GM12891 (cell line): ENCODE measurements at places on chromosomes 5 and 9.

DNA sequence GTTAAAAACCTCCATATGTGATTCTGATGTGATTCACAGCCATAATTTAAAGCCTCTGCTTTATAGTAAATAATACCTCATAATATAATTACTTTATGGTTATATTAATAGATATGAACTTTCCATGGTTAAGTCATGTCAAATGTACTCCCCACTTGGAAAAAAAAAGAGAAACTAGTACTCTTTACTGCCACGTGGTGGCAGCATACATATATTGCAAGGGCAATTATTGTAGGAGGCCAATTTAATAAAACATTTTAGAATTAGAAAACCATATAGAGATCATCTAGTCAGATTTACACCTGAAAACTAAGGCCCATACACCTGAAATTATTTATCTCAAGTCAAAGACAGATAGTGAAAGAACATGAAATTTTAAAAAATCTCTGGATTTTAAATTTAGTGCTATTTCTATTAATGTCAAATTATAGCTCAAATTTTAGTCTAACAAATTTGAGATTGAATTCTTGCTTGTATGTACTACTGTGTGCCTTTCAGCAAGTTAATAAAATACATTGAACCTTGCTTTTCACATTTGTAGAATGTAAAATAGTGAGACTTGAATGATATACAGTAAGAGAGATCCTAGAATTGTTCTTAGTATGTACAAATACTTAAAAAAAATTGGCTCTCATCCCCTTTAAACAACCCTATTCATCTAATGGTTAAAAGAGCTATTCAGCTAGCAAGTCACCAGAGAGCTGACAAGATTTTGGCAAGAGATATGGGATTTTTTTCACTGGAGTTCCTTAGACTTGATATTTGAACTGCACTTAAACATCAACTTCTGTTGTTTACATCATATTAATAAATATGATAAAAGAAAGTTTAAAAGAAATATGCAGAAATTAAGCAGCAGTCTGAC is 603.8 kb downstream of the TLE4 start:
- DNase-seq: no peak

GRCh38 chr5:170228762-170229435 is 3.9 kb upstream of the C5orf58 start:
- DNase-seq: no peak

- DNase-seq: no peak
Observed at GRCh38 chr9:134271338-134272301, 54.6 kb upstream of the RXRA start.

GRCh38 chr5:160937570-160937969 is 85.6 kb upstream of the ATP10B start:
- DNase-seq: no peak

- DNase-seq: no peak
Observed at GRCh38 chr5:93477816-93478215, 103.2 kb downstream of the NR2F1-AS1 start.

DNA sequence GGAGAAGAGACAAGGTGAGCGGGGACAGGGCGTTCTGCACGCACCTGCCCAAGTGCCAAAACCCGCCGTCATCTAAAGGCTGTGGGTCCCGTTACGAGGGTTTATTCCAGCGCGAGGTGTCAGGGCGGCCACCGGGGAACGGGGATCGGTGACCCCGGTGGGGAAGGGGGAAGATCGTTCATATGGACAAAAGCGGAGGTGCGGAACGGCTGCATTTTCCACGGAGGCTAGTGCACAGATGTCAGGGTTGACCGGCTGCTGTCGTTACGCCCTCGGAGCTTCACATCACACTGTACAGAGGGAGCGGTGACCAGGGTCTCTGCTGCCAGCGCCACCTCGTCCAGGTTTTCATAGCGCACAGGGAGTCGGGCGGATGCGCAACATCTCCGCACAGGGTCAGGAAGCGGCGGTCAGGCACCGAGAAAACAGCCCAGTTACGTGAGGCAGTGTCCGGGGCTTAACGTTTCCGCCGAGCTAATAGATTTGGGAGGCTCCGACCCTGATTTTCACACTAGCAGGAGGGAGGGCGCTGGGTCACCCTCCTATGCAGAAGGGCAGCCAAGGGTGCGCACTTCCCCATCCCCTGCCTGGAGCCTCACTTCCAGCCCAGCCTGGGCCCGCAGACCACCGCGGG is 13.5 kb downstream of the BTNL9 start:
- DNase-seq: no peak

DNA sequence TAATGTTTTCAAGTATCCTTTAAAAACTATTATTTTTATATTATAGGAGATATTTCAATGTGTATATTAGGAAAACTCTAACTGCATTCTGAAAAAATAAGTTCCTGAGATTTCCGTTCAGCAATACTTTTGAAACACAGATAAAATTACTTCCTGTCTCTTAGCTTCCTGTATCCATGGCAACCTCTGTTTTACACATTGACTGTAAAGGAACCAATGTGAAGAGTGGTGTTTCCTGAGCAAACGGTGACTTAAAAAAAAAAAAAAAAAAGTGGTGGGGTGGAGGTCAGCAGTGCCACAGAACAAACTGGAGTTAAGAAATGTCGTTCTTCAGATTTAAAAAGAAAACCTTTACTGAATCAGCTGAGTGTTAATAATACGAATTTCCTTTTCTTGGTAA is at the start of gene LRRC70:
TSS of gene LRRC70 (plus strand) at position 280 of the 400 bp plus-strand sequence. CDS start 620 bp downstream, outside the sequence.
- peak; percentile 9 for DNase-seq

DNA sequence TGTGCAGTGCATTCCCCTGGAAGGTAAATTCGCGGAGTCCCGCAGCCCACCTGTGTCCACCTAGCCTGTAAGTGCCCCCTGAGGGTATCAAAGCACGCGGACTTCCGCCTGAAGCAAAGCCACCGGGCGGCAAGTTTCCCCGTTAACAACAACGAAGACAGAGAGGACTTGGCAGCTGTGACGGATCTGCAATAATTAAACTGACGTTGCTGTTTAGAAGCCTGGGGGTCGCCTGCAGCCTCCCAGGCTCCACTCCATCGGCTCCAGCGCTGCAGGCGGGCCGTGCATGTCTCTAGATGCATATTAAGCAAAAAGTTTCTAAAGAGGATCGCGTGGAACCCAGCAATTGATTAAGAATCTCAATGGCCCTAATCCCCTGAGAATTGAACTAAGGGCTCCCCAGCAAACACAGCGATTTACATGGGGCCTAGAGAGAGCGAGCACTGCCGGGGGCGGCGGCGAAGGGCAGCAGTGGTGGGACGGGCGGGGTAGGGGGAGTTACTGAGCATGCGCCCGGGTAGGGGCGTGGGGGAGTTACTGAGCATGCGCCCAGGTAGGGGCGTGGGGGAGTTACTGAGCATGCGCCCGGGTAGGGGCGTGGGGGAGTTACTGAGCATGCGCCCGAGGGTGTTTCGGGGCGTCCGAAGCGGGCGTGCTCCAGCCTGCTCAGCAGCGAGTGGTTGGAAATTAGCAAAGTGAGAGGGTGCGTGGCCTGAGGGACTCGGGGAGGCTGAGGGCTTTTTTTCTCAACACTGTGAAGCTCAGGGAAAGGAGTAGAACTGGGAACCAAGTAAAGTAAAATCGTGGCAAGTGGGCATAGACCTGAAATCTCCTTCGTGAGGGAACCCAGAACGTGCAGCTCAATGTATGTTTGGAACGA is 255.2 kb downstream of the DOCK8 start:
- peak; percentile 66 for DNase-seq

GRCh38 chr5:72658761-72659540 is 151.7 kb upstream of the ZNF366 start:
- DNase-seq: no peak

- no peak for DNase-seq
Observed at GRCh38 chr5:122099060-122099790, 21.2 kb upstream of the LOX start.

DNA sequence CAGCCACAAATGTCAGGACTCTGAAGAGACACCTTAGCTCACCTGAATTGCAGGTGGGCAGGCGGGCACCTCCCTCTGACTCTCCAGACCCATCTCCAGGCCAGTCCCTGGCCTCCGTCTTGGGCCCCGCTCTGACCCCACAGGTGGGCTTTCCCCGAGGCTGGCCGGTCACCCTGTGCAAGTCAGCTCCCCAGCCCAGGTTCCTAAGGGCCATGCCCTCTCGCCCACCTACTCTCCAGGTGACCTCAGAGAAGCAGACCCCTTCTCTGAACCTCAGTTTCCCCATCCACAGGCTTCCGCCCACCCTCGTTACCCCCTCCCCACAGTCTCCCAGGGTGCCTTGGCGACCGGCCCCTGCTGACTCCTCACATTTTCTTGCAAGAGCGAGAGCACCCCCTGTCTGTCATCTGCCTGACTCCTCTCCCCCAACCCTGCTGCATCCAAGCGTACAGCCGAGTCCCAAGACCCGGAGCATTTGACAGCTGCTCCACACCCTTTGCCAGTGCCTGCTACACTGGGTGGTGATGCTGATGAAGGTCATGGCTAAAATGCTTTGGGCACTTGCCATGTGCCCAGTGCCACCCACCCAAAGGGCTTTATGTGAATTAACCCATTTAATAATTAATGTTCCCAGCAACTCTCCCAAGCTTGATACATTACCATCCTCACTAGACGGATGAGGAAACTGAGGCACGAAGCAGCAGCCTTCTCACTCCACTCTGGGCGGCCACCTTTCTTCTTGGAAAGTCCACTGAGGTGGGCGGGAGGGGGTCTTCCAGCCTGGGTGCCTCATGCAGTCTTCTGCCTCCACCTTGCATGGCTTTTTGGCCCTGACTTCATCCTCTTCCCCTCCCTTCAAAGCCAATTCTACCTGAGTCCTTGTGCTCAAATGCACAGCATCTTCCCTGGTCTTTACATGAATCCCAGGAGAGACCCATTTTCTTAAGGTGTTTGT is 51.1 kb upstream of the ORM1 start:
- DNase-seq: no peak

GRCh38 chr9:79809316-79809876 is 237.6 kb downstream of the TLE4 start:
- DNase-seq: no peak

GRCh38 chr5:123359454-123360200 is 63.6 kb downstream of the CEP120 start:
- no peak for DNase-seq

DNA sequence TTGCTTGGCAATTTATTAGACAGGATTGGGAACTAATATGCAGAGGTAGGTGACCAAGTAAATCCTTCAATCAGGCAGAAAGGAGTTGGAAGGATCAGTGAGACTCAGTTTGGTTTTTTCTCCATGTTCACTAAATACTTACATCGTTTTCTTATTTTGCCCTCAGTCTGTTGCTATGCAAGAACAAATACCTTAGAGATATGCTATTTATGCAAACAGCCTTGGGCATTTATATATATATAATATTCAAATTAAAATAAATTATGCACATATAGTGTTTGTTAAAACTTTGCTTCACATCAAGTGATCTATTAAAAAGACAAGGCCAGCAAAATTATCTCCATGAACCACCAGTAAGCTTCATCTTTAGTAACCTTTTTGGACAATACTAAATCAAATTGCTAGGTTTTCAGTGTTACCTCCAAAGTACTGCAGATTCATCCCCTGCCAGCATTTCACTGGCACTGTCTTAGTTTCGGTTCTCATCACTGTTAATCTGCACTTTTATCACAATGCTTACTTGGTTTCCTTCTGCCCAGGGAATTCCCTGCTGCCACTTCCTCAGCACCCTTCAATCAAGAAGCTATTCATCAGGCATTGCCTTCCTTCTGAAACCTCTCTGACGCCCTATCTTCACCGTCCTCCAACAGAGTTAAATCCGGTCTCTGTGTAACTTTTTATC is 26.0 kb upstream of the LIFR start:
- DNase-seq: no peak

DNA sequence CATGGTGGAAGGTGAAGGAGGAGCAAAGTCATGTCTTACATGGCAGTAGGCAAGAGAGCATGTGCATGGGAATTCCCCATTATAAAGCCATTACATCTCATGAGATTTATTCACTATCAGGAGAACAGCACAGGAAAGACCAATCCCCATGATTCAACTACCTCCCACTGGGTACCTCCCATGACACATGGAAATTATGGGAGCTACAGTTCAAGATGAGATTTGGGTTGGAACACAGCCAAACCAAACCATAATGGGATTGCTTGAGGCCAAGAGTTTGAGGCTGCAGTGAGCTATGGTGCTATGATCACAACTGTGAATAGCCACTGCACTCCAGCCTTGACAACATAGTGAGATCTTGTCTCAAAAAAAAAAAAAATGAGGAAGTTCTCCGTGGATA is 581.8 kb downstream of the TAF11L14 start:
- DNase-seq: no peak

GRCh38 chr9:98830554-98830953 is 23.1 kb downstream of the GALNT12 start:
- DNase-seq: no peak

- DNase-seq: no peak
Observed at GRCh38 chr5:1033606-1034420, 25.2 kb downstream of the NKD2 start.

DNA sequence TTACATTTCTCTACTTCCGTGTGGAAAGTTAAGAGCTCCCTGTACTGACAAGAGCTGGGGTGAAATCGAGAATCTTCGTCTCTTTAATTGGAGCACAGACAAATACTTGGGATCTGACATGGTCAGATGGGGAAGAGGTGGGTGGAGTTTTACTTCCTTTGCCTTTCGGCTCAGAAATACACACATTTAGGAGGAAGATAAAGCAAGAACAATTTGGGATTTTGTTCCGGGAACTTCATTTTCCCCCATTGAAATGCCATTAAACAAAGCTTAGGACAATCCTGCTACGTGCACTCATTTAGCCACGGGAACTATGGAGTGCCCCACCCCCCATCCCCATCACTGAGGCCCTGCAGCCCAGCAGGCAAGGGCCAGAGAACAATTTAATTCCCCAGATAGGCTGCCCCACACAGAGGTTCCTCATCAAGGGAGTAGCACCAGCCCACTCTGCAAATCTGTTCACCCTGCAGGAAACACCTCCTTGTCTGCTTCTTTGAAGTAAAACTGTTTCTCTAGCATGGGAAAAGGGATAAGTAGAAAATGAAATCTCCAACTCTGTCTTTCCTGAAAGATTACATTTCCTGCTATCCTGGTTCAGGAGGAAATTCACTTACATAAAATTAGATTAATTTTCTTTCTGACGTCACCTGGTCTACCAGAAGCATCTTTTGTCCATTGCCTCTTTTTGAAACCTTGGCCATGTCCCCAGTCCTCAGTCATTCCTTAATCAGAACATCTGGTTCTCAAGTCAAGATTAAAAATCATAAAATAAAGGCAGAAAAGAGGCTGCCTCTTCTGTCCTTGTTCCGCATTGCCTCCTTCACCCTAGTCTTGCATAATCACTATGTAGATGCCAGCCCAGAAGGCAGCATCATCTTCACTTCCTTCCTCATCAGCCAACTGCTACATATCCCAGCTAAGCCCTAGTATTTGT is 206.4 kb downstream of the ENC1 start:
- no peak for DNase-seq

- no peak for DNase-seq
Observed at GRCh38 chr5:129204525-129204924, 110.0 kb downstream of the ISOC1 start.

- no peak for DNase-seq
Observed at GRCh38 chr9:9177081-9177480, 1377.5 kb upstream of the DMAC1 start.

DNA sequence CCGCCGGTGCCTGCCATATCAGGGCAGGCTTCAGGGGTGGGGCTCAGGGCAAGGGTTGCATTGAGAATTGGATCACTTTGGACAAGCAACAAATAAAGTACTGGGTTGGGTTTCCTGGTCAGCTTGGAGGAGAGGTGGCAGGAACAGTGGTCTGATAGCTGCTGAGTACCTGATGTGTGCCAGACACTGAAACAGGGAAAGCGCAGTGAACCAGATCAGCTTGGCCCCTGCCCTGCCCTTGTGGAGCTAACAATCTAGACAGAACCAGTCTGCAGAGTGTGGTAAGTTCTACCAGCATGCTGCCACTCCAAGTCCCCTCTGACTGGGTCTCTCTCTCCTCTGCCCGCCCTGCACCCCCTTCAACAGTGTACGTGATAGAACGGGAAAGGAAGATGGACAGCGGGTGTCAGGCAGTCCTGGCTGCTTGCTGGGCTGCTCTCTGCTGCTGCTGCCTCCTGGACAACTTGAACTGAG is 53.4 kb downstream of the CYSTM1 start:
- no peak for DNase-seq
